MV-4-11 (cell line): ENCODE measurements at places on chromosomes 1 and 21.
A peak's percentile ranks its signal among the peaks of the same experiment; 100 is the strongest.

DNA sequence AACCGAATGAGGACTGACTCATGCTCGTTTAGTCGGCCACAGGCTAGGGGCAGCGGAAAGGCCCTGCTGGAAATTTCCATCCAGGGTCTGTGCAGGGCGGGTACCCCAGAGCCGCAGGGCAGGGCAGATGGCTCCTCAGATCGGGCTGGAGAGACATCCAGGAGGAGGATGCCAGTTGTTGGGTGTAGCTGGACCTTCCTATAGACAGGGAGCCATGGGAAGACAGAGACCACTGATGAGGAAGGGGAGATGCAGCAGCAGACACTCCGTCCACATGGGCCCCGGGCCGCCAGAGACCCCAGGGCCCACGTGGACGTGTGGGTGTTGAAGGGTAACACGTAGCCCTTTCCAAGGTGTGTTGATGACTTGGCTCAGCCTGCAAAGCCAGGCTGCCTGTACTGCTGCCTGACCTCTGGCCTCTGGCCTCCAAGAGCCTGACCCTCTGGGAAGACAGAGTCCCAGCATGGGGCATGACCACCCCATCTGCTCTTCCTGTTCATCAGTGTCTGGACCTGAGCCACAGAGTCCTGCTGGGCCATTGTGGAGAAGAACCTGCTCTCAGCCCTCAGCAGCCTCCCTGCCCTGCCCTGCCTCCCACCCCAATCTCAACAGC lies 4.8 kb downstream of the GNG4 start:
- DNase-seq, result no peak

DNA sequence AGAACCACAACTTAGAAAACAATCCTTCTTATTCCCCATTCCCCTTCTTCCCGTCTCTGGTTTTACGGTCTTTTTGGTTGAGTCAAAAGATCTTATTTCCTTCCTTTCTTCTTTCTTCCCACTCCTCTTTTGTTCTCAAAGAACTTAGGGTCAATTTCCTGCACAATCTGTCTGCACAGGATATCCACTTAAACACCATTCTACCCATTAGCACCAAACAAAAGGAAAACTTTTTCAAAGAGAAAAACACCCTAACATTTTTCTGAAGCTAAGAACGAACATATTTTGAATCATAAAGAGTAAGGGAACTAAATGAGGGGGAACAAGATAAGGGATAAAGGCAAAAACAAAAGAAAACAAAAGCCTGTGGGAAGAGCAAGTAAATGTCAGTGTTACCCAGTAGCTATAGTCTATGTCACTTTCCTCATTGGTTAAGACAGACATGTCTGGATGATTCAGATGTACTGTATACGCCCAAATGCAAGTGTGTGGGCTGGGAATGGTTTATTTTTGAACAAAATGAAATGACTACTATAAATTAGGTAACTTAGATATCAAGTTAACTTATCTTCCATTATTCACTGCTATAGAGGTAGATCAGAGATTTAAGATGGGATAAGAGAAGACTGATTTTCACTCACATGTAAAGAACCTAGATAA lies 59.9 kb downstream of the TOR3A start:
- DNase-seq, result peak; percentile 13

GRCh38 chr1:41381692-41382479 lies 20.7 kb downstream of the FOXO6 start:
- no peak for DNase-seq

- DNase-seq, result no peak
Measured at GRCh38 chr21:18545908-18546307, 142.3 kb upstream of the TMPRSS15 start.

DNA sequence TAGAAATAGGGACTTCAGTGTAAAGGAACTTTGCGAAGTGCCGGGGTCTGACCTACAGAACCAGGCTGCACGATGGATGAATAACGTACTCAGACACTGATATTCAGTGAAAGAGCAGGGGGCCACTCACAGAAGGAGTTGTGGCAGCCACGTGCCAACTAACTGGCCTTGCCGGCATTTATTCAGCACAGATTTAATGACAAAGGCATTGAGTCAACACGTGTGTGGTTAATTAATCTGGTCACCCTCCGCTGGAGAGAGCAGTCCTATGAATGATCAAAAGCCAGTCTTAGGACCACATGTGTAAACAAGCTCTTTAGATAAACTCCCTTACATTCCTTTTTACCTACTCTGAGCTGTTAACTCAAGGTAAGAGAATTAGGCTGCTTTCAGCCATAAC lies 6.2 kb upstream of the B3GALT2 start:
- DNase-seq, result no peak

GRCh38 chr1:205294934-205295333 lies 26.6 kb downstream of the NUAK2 start:
- no peak for DNase-seq

DNA sequence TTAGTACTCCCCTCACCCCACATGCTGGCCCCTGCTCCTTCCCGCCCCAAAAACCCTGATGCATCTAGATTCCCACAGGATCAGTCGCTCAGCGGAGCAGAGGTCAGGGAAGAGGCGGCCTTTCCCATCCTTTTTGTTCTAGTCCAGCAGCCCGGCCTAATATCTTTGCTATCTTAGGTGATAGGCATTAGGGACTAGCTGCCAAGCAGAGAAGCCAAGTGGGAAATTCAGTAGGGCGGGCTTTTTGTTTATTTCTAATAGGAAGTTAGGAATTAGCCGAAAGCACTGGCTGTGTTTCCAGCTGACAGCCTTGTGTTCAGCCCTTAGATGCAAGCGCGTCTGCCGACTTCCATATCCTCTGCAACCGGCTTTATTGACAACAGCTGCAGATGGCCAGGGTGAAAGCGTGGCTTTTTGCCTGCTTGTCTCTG lies 59.0 kb upstream of the BCAR3 start:
- no peak for DNase-seq
